Muscle of leg (tissue), 16 donors: ENCODE measurements at places on chromosomes 4 and X. TPM values are rescaled to one million over a fixed set of nuclear protein-coding genes. Genes with fewer than 3 reads are reported as not detected.

Gene LRCH2
- total RNA-seq: 4.0 TPM

Gene TEX11
- total RNA-seq: not detected

Gene FRG2
- not detected for total RNA-seq

Gene SOD3
- 9.1 TPM for total RNA-seq

Gene SRPX
- 47.4 TPM for total RNA-seq

Gene SYTL5
- 0.13 TPM for total RNA-seq

Gene FGD1
- total RNA-seq: 7.0 TPM

Gene ARAF
- total RNA-seq: 22.8 TPM

Gene SUPT20HL2
- 0.09 TPM for total RNA-seq

Gene ZNF711
- 20.7 TPM for total RNA-seq

Gene TMEM154
- 0.66 TPM for total RNA-seq

Gene NUDT10
- 1.3 TPM for total RNA-seq

Gene FAM149A
- total RNA-seq: 9.4 TPM

Gene SH3TC1
- total RNA-seq: 9.6 TPM
